ENCODE measurements at places on chromosomes 4 and X.

DNA sequence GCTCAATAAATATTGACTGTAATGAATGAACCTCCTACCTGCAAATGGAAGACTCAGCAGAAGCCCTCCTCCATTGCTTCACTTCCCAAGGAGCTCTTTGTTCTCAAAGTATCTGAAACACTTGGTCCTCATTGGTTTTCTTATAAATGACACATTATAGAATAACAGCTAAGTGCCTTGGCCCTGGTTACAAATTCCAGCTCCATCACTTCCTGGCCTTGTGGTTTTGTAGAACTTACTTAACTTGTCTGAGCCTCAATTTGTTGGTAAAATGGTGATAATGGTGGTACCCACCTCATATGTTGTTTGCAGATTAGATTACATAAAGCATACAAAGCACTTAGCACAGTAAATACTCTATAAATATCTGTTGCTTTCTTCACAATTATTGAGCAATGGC lies 25.2 kb upstream of the SMIM20 start:
- no peak for DNase-seq

- DNase-seq, result no peak
These were observed 4.0 kb upstream of the HSPA4L start for GRCh38 chr4:127778102-127778501.

DNA sequence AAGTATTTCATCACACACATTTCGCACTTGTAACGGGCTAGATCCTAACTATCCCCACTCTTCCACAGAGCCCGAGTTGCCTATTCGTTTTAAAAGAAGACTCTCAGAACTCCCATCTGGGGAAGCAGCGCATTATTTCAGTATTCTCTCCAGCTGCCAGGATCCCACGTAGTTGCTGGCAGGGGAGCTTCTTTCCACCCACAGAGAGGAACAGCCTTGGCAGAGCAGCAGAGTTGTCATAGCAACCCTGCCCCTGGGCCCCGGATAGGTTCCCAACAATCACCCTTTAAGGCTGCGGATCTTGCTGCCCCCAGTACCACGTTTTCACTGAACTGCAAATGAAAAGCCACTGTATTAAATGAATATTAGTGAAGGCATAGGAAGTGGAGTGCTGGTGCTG lies 106.7 kb downstream of the GPM6A start:
- no peak for DNase-seq

GRCh38 chrX:29851857-29852605 lies 363.3 kb upstream of the MAGEB2 start:
- no peak for DNase-seq

DNA sequence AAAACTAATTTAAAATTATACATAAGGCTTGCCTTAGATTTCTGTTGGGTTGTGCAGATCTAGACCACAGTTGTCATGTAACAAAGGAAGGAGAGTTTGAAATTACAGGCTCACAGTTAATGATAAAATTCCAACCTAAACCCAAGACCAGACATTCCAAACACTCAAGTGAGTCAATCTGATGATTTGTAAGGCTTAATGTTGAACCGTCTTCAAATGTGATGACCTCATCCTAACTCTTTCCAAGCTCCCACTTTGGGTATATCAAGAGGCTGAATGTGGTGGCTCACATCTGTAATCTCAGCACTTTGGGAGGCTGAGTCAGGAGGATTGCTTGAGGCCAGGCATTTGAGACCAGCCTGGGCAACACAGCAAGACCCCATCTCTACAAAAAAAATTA lies 149.2 kb downstream of the TBL1X start:
- DNase-seq, result no peak

GRCh38 chr4:17165286-17165685 lies 266.8 kb upstream of the LDB2 start:
- DNase-seq, result no peak

DNA sequence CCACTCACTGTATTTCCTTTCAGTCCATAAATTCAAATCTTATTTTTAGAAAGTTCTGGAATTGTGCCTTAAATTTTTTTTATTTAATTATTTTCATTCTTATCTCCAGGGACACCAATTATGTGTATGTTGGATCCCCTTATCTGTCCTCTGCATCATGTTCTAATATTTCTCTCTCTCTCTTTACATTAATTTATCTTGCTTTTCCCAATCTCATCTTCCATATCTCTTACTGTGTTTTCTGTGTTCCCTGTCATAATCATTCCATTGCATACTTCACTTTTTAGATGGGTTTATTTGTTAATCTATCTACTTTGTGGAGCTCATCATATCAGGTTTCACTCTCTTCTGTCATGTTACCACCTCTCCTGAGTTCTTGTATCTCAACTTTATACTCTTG lies 37.4 kb downstream of the PPP2R2C start:
- no peak for DNase-seq

DNA sequence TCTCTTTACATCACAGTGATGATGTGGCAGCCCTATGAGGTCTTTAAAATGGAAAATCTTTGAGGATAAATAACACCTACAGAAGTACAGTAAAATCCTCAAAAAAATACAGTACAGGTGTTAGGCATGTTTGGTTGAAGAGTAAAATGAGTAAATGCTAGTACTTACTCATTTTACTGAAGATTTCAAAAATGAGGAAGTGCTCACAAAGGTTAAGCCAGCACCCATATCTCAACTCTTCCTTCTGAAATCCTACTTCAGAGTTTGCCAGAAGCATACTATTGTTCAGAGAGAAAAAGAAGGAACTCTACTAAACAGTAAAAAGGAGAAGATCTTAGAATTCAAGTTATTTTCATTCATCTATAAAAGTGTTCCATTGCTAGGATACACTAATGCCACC lies 130.9 kb downstream of the CBR4 start:
- DNase-seq, result no peak

DNA sequence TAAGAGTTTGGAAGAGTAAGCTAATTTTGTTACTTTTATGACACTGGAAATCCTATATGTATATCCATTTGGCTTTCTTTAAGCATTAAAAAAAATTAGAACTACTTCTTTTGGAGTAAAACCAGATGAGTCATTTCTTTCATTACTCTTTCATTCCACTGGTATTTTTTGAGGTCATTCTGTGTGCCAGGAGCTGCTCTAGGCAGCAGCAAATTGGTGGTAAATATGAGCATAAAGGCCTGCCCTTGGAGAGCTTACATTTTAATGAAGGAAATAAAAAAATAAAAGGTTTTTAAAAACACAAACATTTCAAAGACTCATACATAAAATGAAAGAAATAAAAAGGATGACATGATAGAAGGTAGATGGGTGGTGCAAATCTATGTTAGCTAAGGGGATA lies 37.4 kb downstream of the MID1 start:
- no peak for DNase-seq

DNA sequence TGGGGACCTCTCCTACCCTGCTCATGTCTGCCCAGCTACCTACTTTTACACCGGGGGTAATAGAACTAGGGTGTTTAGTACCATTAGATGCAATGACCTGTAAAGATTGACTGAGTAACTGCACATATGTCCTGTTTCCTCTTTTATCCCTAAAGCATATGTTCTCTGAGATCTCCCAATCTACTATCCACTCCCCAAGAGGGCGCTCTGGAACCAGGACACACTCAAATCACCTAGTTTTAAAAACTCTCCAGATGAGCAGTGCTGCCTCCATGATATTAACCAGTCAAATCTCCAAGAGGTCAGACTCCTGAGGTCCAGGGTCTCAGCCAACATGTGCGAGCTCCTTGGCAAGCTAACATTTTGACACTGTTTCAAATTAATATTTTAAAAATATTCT lies 87.0 kb upstream of the TSPAN5 start:
- DNase-seq, result no peak

GRCh38 chr4:72326692-72327632 lies 242.1 kb downstream of the ADAMTS3 start:
- no peak for DNase-seq

DNA sequence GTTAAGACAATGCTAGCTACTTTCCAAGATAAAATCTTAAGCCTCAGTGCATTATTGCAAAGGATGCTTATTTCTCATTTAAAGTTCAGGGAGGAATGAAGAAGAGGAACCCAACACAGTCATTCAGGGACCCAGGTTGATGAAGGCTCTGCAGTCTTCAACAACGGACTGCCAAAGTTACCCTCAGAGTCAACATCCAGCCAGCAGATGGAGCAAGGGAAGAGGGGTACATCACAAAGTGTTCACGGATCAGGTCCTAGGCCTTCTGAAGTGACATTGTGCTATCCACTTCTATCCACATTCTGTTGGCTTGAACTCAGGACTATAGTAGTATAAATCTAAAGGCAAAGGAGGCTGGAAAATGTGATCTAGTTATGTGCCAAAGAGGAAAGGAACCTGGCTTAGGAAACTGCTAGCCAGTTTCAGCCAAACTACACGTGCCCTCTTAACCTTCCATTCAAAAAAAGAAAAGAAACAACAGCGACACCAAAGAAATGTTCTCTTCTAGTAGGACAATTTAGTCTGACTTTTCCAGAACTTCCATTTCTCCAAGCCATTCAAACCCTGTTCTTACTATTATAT lies 28.8 kb downstream of the NKX6-1 start:
- DNase-seq, result no peak

GRCh38 chr4:145066063-145066501 lies 31.9 kb downstream of the ANAPC10 start:
- no peak for DNase-seq

- peak; percentile 25 for DNase-seq
These were observed 44.2 kb upstream of the ADAM29 start for GRCh38 chr4:174873931-174874330.

- no peak for DNase-seq
These were observed 25.7 kb upstream of the SLC7A11 start for GRCh38 chr4:138267835-138268234.

- no peak for DNase-seq
These were observed 61.6 kb upstream of the ACSL1 start for GRCh38 chr4:184887333-184887732.

DNA sequence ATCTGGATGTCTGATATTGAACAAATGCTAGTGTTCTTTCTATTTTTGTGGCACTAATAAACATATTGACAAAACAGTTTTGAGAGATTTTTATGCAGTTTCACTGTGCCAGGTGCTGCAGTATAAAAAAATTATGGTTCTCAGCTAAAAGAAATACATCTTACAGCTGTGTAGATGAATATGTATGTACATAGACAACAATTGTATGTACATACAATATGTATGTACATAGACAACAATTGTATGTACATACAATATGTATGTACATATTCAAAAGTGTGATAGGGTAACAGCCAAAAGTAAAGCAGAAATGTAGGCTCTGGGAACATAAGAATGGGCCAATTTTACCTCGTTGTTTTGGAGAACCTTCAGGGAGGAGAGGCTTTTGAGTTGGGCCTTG lies 390.0 kb upstream of the RPS6KA3 start:
- no peak for DNase-seq

- DNase-seq, result no peak
These were observed 332.8 kb downstream of the SH2D1A start for GRCh38 chrX:124679199-124679598.

DNA sequence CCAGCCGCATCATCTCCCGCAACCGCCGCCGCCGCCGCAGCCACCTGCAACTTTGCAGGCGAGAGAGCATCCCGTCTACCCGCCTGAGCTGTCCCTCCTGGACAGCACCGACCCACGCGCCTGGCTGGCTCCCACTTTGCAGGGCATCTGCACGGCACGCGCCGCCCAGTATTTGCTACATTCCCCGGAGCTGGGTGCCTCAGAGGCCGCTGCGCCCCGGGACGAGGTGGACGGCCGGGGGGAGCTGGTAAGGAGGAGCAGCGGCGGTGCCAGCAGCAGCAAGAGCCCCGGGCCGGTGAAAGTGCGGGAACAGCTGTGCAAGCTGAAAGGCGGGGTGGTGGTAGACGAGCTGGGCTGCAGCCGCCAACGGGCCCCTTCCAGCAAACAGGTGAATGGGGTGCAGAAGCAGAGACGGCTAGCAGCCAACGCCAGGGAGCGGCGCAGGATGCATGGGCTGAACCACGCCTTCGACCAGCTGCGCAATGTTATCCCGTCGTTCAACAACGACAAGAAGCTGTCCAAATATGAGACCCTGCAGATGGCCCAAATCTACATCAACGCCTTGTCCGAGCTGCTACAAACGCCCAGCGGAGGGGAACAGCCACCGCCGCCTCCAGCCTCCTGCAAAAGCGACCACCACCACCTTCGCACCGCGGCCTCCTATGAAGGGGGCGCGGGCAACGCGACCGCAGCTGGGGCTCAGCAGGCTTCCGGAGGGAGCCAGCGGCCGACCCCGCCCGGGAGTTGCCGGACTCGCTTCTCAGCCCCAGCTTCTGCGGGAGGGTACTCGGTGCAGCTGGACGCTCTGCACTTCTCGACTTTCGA lies 654 bp downstream of the ATOH1 start:
- no peak for DNase-seq

DNA sequence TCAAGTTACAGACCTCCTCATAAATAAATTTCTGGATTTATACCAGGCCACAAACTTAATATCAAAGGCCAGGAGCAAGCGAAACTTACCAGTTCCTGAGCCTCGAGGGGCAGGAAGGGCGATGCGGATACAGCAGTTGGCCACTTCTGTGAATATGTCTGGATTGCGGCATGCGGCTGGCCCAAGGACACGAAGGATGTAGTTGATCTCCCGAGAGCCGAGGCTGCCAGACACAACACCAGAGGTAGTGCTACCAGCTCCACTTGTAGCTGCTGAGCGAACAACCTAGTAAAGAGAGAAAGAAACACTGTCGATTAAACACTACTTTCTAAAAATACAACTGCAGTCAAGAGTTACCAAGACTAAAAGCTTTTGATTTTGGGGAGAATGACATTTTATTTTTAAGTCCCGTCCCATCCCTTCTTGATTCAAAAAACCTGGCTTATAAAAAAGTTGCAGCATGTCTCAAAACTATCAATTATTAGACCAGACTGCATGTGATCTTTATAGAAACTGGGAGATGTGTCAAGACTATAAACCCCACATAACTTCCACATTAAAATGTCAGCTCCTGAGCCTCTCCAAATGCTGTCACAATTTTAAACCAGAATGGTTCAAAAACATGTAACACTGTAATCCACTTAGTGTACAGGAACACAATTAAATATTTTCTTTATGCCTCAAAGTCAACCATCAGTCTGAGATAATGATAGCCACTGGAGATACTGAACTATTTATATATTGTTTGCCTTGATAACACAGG lies 105.6 kb downstream of the HUWE1 start:
- DNase-seq, result no peak

- DNase-seq, result no peak
These were observed 68.3 kb upstream of the PRPS1 start for GRCh38 chrX:107560041-107560440.

DNA sequence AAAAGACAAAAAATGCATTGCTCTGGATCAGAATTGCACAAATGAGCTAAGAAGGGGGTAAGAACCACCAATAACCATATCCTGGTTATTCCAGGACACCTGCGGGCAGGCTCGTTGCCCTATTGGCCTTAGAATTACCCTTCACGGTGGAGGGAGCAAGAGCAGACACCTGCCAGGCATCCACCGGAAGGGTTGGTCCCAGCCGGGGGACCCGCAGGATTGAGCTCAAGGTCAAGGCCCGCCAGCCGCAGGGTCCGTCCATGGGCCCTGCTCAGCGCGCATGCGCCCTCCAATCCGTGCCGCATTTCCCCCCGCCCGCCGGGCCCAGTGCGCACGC lies 575 bp downstream of the SLC25A6 start:
- peak; percentile 69 for DNase-seq
